Stimulated activated CD8-positive, alpha-beta memory T cell treated with anti-CD3 and anti-CD28 coated beads, Interleukin-7, amount 100 ng/mL, for 48 hours (primary cell): ENCODE measurements at places on chromosomes 4 and X.
A peak's percentile ranks its signal among the peaks of the same experiment; 100 is the strongest.

DNA sequence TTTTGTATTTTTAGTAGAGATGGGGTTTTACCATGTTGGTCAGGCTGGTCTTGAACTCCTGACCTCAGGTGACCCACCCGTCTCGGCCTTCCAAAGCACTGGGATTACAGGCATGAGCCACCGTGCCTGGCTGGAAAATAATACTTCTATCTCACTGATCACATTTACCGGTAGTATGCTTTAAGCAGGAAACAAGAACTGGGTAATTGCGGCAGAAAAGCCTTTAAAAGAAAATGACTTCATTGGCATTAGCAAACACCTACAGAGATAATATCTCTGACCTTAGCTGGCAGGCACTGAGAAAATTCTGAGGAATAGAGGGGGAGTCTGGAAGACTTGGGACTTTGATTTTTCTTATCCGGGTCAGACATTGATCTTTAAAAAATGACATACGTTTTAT is 78.5 kb downstream of the SHROOM3 start:
- DNase-seq = no peak

DNA sequence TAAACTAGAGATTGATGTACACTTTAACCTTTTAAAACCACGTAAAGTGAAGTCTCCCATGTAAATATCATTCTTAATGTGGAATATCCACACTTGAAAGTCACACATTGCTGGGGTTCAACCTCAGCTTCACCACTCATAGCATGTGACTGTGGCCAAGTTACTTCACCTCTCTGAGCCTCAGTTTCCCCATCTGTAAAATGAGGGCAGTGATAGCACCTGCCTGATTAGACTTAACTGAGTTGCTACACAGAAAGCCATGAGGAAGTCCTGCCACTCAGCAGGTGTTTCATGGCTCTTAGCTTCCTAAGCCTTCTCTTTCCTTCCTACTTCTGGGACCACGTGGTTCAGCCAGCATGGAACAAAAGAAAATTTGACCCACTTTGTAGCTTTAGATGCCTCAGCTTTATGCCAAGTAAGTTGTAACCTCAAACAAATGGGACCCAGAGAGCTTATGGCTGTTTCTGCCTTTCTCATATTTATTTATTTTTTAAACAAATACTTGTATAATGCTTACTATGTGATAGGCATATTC is 277.3 kb upstream of the KLF3 start:
- DNase-seq = no peak

- no peak for DNase-seq
Measured at GRCh38 chr4:175087145-175087544, 169.0 kb downstream of the ADAM29 start.

- DNase-seq = no peak
Measured at GRCh38 chrX:46178763-46179162, 366.5 kb downstream of the ZNF674 start.

GRCh38 chr4:113781439-113782040 is 20.0 kb upstream of the CAMK2D start:
- no peak for DNase-seq

DNA sequence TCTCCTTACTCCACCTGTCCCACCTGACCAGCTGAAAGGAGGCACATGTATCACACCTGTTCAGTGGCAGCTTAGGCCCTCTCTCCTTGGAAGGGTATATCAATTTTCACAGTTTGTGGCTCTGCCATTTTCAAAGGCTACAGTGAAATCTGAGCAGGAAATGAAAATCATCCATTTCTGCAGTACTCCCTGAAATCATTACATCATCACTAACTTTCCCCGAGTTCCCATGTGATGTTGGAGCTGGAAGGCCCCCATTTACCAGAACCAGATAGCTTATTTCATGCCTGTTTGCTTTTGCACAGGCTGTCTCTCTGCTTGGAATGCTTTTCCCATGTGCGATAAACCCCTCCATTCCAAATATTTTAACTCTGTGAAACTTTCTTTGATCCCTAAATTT is 31.0 kb upstream of the STX18 start:
- DNase-seq = no peak

- peak; percentile 13 for DNase-seq
Measured at GRCh38 chr4:56976837-56977320, 527 bp downstream of the NOA1 start.

GRCh38 chr4:23937173-23937572 is 47.3 kb upstream of the PPARGC1A start:
- DNase-seq = no peak

DNA sequence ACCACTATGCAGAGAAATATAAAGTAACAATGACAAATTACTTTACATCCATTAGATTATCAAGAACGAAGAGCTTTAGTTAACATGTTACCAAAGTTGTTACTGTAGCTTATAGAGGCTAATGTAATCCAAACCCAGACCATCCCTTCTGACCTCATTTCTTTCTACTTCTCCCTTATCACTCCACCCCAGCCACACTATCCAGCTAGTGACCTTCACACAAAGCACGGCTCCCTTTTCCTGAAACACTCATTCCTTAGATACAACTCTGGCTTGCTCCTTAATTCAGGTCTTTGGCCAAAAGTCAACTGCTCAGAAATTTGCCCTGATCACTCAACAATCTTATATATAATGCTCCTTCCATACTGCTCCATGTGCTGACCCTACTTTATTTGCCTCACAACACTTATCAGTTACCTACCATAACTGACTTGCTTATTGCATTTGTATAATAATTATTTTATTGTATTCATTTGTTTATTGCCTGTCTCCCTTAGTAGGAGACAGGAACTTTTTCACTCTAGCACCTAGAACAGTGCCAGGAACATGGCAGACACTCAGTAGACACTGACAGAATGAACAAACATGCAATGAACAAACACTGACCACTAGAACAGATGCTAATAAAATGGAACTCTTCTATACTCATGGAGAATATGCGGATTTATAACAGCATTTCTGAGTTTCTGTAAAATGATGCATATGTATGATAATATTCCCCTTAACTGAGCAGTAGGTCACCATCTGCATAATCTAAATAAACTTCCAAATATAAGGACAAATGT is 67.6 kb downstream of the EIF4E start:
- no peak for DNase-seq

DNA sequence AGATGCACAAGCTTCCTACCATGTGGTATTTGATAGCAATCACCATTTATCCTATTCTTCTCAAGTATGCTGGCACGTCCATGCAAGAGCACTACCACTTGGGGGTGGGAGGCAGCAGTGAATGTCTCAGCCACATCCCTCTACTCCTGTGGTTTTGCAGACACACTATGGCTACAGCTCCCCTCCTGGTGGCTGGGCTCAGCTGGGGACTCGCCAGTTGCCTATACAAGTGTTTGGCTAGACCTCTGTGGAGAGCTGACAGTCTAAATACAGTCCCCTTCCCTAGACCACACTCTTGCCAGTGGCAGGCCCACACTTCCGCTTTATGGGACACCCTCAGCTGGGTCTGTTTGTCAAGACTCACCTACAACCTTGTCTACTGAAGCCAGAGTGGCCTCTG is 53.2 kb downstream of the ADGRA3 start:
- no peak for DNase-seq
